ENCODE measurements at places on chromosomes 7 and 10.

DNA sequence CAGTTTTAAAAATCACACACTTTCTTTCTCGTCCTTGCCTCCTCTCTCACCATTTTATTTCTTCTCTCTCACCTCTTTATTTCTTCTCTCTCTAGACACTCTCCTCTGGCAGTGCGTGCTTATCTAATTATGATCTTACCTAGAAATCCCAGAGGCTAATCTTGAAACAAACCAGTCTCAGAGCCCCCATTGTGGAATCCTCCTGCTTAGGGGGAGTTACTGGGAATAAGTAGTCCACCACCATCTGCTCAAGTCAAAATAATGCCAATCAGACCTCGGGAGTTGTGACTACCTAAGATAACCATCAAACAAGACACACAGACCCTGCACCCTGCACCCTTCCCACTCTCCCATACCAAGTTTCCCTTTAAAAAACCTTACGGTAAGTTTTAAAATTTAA is 256.9 kb downstream of the POM121L12 start:
- DNase-seq = no peak

DNA sequence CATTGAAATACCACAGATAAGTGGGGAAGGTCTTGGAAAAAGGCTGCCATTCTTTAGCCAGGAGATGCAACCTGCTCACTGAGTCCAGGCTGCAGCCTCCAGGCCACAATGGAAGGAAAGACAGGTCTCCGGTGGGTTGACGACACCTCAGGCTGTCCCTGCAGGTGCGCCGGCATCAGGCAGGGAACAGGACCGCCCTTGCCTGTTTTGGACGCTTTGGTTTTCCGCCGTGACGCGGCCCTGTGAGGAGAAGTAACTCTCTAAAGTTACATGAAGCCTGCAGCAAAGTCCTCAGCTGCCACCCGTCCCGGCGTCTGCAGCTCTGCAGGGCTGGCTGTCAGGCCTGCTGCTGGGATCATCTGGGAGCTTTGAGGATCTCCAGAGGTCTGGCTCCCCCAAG is 147.0 kb downstream of the WDR37 start:
- DNase-seq = no peak

GRCh38 chr10:110395350-110396283 is 90.9 kb upstream of the SMNDC1 start:
- DNase-seq = no peak

- no peak for DNase-seq
Observed at GRCh38 chr7:44289341-44290251, 35.8 kb downstream of the CAMK2B start.

GRCh38 chr7:47511699-47512370 is 70.1 kb downstream of the TNS3 start:
- DNase-seq = no peak

DNA sequence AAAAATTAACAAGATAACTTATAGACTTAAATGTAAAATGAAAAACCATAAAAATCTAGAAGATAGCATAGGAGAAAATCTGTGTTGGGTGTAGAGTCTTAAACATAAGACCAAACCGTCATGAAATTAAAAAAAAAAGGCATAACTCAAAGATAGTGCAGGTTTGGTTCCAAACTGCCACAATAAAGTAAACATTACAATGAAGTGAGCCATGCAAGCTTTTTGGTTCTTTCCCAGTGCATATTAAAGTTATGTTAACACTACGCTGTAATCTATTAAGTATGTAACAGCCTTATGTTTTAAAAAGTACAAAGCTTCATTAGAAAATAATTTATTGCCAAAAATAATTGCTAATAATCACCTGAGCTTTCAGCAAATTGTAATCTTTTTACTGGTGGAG is 1366.5 kb upstream of the LRRTM3 start:
- DNase-seq = no peak

- no peak for DNase-seq
Observed at GRCh38 chr7:75662579-75663301, 76.0 kb downstream of the HIP1 start.

DNA sequence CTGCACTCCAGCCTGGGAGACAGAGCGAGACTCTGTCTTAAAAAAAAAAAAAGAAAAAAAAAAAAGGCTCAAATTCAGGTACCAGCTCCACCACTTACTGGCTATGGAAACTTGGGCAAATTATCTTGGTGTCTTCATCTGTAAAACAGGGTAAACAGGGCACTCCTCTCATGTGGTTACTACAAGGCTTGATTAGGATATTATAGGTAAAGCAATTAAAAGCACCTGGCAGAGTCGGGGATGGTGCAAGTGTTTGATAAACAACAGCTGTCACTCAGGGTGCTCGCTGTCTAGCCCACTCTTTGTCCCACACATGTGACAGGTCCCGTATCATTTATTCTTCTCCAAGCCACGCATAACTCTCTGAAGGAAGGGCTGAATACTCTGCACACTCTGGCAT is 96.9 kb downstream of the SORBS1 start:
- DNase-seq = no peak

Measured in NCI-H2081 treated with DMSO at 0.1 percent for 48 hours (cell line).